ENCODE measurements at places on chromosomes 4 and X.

- DNase-seq: no peak
Measured at GRCh38 chr4:80196922-80197573, at the start of gene PRDM8. Gene PRDM8 (plus strand): TSS chr4:80197503. CDS start chr4:80200081, 2,578 bp downstream.

GRCh38 chr4:183658362-183659028, 490 bp downstream of the RWDD4 start:
- no peak for DNase-seq

- DNase-seq: peak; percentile 4
Measured at GRCh38 chrX:9342561-9343051, 122.3 kb upstream of the TBL1X start.

DNA sequence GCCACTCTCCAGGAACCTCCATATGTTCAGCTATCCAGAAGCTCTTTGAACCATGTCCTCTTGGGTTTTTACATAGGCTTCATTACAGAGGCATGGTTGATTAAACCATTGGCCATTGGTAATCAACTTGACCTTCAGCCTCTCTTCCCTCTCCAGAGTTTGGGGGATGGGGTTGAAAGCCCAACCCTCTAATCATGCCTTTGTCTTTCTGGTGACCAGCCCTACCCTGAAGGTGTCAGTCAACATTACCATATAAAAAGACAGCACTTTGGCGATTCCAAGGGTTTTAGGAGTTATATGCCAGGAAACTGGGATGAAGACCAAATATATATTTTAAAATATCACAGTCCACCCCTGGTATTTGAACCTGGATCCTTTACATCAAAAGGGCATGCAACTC, 222.5 kb downstream of the CHIC1 start:
- no peak for DNase-seq

GRCh38 chrX:119646515-119646914, 40.3 kb upstream of the NKRF start:
- no peak for DNase-seq

DNA sequence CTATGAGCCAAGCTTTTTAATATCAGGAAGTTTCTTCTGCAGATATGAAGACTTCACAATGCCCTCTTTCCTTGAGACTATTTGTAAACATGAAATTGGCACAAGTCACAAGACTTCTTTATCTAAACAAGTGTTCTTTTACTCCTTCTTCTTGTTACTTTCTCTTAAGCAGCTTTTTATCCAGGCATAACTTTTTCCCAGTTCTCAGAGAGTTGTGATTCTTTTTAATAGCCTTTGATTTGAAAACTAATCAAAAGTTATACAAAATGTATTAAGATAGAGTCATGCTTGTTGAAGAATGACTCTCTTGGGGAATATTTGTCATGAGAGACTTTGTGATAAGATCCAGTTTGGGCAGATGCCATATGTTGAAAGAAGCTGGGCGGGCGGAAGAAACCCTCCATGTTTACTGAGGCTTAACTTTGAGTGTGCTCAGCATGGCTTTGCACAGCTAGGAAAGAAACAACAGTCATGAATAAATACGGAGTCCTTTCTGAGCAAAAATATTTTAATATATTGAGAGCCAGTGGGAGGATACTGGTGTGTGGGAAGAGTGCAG, 39.3 kb downstream of the SYTL5 start:
- DNase-seq: no peak

DNA sequence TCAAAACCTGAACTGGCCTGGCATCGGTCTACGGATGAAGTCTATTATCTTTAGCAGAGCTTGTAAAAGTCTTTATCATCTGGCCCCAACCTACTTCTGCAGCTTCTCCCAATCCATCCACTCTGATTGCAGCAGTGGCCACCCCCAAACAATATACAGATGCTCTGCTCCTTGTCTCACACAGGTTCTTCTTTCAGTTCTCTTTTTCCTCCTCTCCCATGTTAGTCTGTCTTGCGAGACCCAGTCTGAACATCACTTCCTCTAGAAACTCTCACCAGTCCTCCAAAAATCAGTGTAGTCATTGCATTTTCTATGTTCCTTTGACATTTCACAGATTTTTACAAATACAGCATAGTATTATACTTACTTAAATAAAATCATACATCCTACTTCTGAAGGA, 163.0 kb downstream of the FRMPD4 start:
- DNase-seq: no peak

DNA sequence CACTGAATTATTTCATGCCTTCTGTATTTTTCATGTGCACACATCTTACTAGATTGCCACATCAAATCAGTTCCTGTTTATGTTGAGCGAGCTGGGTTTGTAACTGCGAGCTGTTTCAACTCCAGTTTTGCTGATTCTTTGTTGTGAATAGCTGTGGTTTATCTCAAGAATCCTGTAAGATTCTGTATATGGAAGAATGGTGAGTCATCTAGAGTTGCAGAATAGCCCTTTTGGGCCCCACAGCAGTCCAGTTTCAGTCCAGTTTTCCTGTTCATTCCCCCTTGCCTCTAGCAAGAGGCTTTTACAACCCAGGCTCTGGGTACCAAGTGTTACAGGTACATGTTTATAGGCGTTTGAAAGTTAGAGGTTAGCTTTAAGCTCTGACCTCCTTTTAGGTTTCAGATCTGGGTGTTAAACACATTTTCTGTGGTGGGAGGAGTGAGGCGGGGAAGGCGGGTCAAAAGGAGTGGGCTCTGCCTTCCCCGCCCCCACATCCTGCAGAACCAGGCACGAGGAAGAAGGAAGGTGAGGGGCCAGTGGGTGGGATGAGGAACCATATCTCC, 32.7 kb downstream of the TBC1D14 start:
- DNase-seq: no peak

DNA sequence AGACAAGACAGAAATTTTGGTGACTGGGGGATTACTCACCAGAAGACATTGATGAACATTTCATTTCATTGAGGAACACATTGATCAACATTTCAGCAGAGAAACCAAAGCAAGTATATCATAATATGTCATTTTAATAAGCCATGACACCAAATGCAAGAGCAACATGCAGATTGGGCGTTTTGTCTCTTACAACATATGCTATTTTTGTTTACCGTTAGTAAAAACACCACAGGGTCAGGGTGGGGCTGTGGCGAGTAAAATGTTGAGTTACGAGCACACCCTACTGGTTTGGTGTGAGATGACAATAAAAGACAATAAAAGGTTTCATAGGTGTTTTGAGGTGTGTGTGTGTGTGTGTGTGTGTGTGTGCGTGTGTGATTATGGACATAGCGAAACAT, 294.5 kb downstream of the PDGFC start:
- DNase-seq: no peak

GRCh38 chr4:123824524-123824923, 427.9 kb downstream of the SPRY1 start:
- DNase-seq: no peak

GRCh38 chrX:54198262-54198661, 15.2 kb upstream of the FAM120C start:
- DNase-seq: no peak

DNA sequence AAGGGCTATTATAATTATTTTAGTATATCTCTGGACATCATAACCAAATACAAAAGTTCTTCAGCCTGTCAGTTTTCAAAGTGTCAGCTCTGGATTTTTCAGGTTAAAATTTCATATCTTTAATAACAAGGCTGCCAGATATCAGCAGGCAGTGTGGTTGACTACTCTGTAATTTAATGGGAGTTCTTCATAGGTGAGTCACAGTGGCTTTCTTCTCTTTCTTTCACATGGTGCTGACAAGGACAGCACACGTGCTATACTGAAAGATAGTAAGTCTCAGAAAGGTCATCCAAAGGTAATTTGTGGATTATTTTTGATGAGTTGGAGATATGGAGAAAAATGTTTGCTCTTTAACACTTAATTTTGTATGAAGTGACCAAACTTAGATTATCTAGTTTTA, 43.2 kb downstream of the GALNT7 start:
- no peak for DNase-seq

DNA sequence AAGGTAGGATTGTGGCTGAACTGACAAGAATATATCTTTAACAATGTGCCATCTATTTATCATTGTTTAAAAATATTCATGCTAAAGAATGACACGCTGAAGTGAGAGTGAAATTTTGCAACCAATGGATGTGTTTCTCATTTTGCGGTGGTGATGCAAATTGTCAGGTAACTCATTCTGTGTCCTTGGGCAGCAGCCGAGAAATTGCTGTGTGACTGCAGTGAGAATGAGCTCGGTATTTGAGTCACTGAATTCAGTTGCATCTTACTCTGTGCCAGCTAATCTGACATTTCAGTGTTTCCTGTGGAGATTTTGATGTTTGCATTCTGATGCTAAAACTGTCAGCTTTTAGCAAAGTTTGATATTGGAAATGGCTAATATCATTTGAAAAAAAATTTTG, 28.1 kb downstream of the MCUB start:
- no peak for DNase-seq

DNA sequence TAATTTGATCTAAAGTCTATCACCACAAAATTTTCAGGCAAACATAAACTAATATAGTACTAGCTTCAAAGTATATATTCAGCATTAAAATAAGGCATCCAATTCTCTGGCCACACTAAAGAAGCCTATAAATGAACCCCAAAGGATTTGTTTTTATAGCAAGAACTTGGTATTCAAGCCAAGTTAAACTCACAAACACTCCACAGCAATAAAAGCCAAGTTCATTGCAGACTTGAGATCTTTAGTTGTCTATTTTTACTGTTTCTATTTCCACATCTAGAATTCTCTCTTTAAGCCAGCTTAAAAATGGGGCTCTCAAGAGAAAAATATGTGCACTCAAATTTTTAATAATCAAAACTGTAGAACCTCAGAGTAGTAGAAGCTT, 51.1 kb downstream of the WDFY3 start:
- no peak for DNase-seq

DNA sequence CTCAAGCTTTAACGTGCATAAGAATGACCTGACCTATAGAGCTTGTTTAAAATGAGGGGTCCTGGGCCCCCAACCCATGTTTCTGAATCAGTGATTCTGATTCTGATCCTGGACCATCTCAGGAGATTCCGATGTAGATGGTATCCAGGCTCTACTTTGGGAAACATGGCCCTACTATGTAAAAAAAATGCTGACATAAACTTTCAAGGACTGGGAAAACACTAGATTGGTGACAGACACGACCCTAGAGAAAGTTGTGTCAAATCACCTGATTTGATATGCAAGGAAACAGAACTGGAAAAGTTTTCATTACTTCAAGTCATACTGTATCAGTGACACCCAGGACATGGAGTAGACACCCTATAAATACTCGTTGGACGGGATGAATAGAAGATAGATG, 328.5 kb downstream of the HNRNPD start:
- no peak for DNase-seq

DNA sequence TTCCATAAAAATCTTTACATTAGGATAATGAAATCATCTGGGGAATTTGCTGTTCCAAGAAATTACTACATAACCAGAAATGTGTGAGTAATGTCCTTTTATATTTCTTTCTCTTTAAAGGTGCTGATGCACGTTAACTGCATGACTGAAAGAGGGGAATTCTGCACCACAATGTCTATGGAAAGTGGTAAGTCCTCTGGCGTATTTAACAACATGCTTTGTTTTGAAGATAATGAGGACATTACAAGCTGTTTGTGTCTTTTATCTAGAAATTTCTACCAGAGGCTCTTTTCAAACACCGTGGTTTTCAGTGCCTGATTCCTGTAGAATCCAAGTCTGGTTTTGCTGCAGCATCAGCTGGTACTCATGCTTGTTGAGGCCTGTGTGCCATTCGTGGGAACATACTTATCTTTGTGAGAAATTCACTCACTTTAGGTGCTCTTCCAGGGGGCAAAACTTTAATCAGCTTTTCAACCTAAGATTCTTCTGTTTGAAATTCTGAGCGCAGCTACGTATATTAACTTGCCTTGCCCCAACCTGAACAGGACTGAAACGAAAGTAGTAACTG, 257.2 kb downstream of the PDHA2 start:
- DNase-seq: no peak

GRCh38 chr4:103073792-103074438, 2.6 kb downstream of the SLC9B2 start:
- no peak for DNase-seq

- no peak for DNase-seq
Measured at GRCh38 chr4:43496188-43496587, 603.7 kb downstream of the GRXCR1 start.

DNA sequence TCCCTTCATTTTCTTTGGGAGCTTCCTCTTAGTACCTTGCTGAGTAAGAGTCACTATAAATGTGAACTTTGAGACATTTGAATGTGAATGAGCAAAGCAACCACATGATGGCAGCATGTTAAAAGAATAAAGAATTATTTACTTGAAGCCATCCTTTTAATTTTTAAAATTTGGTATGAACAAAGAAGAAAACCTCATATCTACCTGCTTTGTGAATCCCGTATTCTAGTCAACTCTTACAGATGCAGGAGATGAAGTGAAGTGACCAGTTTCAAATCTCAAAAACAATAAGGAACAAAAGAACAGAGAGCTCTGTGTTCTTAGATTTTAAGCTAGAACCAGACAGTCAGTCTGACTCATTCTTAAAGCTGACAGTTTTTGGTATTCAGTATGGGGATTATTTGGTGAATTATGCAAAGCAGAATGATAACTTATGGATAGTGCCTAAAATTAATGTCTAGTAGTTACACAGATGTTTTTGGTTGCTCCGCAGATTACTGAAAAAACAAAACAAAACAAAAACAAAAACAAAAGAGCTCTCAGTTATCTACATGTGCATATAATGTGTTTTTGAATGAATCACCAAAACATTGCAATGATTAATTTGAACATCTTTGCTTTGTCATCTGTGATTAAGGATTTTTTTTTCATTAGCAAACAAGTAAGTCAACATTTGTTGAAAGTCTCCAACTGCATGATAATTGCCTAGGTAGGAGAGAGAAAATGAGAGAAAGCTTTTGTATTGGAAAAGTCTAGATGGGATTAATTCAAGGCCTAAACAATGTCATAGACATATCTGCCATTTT, 48.2 kb upstream of the H2AZ1 start:
- no peak for DNase-seq

GRCh38 chr4:3451956-3452355, 10.2 kb downstream of the HGFAC start:
- no peak for DNase-seq

- DNase-seq: no peak
Measured at GRCh38 chrX:70134116-70134477, 850 bp downstream of the IGBP1 start.

DNA sequence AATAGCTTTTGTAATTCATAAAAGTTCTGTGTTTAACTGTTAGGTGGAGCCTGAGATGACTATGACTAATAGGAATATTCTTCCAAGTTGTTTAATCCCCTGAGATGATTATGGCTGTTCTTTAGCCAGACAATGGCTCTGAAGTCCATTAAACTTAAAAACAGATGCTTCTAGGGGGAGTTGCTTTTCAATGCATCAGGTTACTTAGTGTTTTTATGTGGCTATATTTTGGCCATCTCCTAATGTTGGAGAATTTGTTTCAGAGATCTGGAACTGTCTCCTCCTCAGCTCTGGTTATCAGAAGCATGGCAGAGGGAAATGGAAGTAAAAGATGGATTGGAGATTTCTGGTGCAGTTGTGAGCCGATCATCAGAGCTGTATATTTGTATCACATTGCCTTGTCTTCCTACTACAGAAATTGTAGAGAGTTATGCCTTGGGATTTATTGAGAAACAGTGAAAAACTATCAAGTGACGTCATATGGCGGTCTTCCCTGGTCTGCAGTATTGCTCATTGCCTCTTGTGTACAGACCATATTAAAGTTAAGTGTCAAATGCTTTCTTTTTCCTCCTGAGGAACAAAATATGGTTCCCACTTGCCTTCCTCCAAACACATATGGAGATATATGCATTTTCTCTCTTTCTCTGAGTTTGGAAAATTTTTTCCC, 29.8 kb downstream of the SGMS2 start:
- no peak for DNase-seq

Data from cortex of kidney (tissue), 1 donor.